Activated B cell treated with CpG ODN at 0.5 μM for 24 hours (primary cell): ENCODE measurements at places on chromosomes 11 and 22. TPM values are rescaled to one million over a fixed set of nuclear protein-coding genes. Genes with fewer than 3 reads are reported as not detected.
A peak's percentile ranks its signal among the peaks of the same experiment; 100 is the strongest.

DNA sequence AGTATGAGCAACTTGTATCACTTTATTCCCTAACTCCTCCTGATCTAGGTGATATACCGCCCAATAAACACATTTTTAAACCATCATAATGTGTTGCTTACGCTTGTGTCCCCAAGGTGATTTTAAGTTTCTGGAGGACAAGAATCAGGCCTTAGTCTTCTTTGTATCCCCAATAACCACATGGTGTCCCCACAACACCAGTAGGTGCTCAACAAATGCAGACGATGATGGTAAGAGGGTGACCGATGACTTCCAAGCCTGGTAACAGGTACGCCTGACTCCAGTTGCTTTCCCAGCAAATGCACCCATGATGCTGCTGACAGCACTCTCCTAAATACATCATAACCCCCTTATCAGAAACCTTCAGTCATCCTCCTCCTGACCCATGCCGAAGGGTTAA is 64.2 kb downstream of the EFCAB6 start:
- DNase-seq = no peak

OR8G1 gene
- total RNA-seq = not detected in 2 replicates

- no peak for DNase-seq
These were observed 81.9 kb downstream of the UVRAG start for GRCh38 chr11:75896843-75897419.

- DNase-seq = no peak
These were observed 29.1 kb downstream of the NFRKB start for GRCh38 chr11:129866311-129866710.

- DNase-seq = no peak
These were observed 48.0 kb upstream of the CLPB start for GRCh38 chr11:72482211-72482812.

GRCh38 chr11:104541701-104542100 is 356.6 kb downstream of the CASP12 start:
- DNase-seq = no peak

- DNase-seq = no peak
These were observed 1.2 kb downstream of the KCNQ1OT1 start for GRCh38 chr11:2698386-2699184.

DNA sequence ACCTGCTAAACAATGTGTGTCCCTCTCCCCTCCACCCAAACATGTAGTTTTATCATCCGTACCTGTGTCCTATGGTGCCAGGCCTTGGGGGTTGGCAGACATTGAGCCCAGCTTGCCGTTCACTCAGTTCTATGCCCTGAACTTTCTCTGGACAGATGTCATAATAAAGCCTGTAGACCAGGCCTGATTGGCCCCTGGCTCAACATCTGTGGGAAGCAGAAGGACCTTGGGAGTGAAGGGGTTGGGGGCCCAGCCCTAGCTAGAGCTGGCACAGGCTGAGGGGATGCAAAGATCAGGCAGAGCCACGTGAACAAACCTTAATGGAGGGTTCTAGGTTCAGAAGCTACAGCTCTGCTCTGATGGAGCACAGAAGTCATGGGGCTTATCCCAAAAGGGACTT is 600.6 kb downstream of the BUD13 start:
- no peak for DNase-seq

DNA sequence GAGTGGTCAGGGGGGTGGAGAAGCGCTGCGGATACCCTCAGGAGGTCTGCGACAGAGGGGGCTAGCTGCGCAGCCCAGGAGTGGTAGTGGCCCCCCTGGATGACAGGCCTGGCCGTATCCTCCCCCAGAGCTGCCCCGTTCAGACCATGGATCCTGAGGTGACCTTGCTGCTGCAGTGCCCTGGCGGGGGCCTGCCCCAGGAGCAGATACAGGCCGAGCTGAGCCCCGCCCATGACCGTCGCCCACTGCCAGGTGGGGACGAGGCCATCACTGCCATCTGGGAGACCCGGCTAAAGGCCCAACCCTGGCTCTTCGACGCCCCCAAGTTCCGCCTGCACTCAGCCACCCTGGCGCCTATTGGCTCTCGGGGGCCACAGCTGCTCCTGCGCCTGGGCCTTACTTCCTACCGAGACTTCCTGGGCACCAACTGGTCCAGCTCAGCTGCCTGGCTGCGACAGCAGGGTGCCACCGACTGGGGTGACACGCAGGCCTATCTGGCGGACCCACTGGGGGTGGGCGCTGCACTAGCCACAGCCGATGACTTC is 505 bp downstream of the NUDT22 start:
- DNase-seq = peak; percentile 57

GRCh38 chr11:31340903-31341572 is 28.5 kb downstream of the DCDC1 start:
- no peak for DNase-seq

C22orf31 gene
- total RNA-seq = not detected in 2 replicates

DNA sequence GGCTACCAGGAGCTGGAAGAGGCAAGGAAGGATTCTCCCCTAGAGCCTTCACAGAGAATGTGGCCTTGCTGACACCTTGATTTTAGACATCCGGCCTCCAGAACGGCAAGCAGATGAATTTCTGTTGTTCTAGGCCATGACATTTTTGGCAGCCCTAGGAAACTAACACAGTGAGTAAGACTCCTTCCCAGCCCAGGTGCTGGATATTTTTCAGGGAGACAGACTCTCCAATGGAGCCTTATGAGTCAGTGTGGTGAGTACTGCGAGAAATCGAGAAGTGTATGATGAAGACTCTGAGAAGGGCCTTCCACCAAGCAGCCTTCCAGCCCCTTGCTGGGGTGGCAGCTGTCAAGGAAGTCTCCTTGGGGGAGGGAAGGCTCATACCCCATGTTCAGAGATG is 114.4 kb downstream of the OSBP2 start:
- DNase-seq = no peak
